CD4-positive, alpha-beta T cell treated with Interleukin-6 at 100 ng/mL for 8 hours (primary cell): ENCODE measurements at places on chromosomes 5 and 9.

- no peak for DNase-seq
Measured at GRCh38 chr9:32376285-32376684, 8.2 kb upstream of the ACO1 start.

DNA sequence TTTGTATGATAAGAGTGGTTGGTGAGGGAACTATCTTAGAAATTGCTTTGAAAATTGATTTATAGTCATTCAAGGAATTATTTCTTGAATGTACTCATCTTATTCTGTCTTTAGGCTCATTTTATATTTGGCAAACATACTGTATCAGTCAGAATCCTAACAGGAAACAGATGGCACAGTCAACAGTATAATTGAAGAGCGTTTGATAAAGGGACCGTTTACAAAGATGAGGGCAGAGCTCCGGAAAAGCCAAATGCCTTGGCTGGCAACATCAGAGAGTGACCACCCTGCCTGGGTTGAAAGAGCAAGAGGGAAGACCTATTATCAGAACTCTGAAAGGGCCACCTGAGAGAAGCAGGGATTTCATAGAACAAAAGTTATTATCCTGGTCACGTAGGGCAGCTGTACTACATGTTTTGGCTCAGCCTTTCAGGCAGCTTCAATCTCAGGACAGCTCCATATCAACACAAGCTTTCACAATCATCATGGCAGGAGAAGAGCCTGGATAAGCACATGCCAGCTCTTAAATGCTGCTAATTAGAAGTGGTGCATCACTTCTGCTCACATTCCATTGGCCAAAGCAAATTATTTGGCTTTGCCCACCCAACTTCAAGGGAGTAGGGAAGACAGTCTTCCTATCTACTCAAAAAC is 47.2 kb upstream of the ARL15 start:
- no peak for DNase-seq

DNA sequence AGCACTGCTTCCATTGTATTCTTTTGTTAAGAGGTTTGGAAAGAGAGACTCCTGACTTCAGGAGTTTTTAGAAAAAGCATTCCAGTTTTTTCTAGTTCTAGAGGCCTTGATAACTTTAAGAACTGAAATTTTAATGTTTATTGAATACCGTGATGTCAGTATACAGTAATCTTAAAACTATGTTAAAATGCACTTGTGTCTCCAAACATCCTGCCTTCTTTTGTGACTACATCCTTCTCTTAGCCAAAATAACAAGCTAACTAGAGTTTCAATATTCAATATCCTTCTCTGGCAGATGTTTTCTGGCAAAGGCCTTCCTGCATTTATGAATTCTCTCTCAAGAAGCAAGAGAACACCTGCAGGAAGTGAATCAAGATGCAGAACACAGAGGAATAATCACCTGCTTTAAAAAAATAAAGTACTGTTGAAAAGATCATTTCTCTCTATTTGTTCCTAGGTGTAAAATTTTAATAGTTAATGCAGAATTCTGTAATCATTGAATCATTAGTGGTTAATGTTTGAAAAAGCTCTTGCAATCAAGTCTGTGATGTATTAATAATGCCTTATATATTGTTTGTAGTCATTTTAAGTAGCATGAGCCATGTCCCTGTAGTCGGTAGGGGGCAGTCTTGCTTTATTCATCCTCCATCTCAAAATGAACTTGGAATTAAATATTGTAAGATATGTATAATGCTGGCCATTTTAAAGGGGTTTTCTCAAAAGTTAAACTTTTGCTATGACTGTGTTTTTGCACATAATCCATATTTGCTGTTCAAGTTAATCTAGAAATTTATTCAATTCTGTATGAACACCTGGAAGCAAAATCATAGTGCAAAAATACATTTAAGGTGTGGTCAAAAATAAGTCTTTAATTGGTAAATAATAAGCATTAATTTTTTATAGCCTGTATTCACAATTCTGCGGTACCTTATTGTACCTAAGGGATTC is 43.1 kb downstream of the NDFIP1 start:
- DNase-seq, result peak; percentile 68

- DNase-seq, result no peak
Measured at GRCh38 chr5:143086546-143086907, 316.4 kb downstream of the ARHGAP26 start.

- no peak for DNase-seq
Measured at GRCh38 chr5:116650544-116650943, 75.9 kb upstream of the SEMA6A start.

DNA sequence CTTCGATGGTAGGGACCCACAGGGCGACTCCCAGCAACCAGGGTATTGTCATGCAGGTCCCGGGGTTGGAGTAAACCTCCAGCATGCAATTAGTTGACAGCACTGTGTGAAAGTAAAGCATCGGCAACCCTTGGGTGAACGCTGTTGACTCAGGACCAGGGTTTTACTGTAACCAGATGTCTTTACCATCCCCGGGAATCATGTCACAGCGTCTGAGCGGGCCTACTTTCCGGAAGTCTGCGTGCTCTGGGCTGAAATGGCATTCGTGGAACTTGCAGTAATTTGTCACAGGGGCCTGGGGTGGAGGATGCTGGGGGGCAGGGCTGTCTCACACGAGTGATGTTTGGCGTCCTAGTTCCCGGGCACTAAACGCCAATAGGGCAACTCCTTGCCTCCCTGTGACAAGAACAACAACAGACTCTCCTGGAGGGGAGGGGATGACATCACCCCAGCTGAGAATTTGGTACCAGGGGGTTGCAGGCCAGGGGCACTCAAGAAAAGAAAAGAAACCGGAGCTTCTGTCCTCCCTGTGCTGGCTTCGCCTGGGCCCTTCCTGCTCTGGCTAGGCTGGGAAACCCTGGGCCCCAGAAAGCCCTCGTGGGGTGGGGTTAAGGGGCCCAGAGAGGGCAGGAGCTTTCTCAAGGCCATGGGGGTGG is 10.1 kb upstream of the UBAC1 start:
- no peak for DNase-seq

DNA sequence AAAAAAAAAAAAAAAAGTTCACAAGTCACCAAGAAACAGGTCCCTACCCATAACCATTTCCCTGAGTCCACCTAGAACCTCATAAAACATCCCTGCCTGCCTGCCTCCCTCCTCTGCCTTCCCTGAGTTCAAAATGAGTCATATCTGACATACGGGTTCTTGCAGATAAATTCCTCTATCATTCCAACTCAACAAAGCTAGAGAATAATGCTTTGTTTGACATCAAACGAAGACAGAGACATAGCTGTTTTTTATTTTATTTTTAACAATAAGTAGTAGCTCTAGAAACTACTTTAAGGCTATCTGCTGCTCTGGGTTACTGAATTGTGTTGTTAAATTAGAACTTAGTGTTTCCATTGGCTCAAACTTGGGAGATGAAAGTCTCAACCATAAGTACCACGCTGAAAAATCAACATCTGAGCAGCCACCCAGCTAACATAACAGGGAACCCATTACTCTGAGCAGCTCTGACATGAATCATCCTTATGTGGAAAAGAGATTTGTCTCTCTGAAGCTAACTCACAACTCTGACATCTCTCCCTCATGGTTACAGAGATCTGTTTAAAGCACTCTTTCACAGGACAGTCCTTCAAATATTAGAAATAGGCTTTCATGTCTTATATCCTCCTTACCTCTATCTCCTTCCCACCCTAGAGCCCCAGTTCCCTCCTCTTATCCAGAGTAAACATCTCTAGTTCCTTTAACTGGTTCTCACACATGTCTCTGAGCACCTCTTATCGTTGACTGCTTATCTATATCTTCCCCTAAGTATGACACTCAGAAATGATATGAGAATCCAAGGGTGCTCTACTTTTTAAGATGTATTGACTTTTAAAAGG is 12.1 kb downstream of the TMEM245 start:
- no peak for DNase-seq

DNA sequence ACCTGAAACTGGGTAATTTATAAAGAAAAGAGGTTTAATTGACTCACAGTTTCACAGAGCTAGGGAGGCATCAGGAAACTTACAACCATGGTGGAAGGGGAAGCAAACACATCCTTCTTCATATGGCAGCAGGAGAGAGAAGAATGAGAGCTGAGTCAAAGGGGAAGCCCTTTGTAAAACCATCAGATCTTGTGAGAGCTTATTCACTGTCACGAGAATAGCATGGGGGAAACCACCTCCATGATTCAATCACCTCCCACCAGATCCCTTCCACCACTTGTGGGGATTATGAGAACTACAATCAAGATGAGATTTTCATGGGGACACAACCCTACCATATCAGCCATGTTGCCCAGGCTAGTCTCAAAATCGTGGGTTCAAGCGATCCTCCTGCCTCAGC is 143.4 kb downstream of the FGF18 start:
- no peak for DNase-seq

- DNase-seq, result no peak
Measured at GRCh38 chr5:109992264-109992915, 302.7 kb downstream of the MAN2A1 start.

DNA sequence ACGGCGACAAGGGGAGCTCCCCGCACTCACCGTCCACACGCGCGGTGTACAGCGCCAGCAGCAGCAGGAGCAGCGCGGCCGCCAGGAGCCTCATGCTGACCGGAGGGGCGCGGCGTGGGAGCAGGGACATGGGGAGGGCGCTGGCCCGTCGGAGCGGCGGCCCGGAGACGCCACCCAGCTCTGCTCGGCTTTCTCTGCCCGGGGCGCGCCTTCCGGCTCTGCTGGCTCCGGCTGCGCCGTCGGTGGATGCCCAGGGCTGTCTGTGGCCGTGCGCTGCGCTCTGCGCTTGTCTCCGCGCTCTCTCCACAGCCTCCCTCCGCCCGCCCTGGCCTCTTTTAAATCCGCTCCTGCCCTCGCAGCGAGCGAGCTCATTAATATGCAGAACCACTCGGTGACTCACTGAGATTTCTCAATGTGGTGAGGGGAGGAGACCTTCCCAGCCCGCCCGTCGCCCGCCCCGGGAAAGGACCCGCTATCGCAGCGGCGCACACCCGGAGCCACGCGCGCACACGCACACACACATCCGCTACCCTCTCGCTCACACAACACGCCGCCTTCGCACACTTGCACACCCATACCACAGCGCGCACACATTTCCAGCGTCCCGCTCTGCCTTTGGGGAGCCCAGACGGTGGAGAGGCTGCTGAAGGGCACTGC is at the start of gene CXCL14:
TSS of gene CXCL14 (minus strand) at position 307 of the 657 bp plus-strand sequence. CDS start at position 94, 213 bp downstream.
- no peak for DNase-seq

DNA sequence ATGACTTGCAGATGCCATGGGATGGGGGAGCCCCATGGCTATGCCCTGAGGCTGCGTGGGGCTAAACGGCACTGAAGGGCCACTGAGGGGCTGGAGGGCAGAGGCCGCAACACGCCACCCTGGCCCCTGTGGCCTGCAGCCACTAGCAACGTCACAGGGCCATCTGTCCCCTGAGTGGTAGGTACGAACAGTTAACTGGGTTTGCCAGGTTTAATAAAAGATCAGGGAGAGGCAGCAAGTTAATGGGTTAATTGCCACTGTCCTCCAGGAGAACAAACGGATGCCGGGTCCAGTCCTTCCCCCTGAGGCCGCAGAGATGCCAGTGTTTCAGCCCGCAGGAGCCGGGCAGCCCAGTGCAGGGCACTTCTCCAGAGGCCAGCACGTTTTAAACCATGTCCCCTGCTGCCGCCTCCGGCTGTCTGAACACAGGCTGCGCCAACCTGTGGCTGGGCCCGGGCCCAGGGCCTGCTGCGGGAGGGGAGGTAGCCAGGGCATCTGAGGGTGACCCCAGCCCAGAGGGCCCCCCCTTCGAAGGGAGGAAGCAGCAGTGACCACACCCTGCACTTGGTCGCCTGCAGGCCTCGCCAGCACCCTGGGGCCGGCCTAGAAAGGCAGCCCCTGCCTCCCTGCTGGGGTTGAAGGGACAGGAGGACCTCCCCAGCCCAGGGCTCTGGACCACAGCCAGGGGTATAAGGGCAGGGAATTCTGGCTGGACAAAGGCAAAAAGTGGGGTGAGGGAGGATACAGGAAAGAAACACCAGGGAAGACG is 227.3 kb downstream of the FANCC start:
- DNase-seq, result no peak

GRCh38 chr5:152177626-152178349 is 227.3 kb downstream of the NMUR2 start:
- no peak for DNase-seq

- DNase-seq, result no peak
Measured at GRCh38 chr5:1667648-1668140, 131.9 kb downstream of the MRPL36 start.
